ENCODE measurements at places on chromosomes 7 and 10. TPM values are rescaled to one million over a fixed set of nuclear protein-coding genes. Genes with fewer than 3 reads are reported as not detected.

JAKMIP3 gene
- total RNA-seq = 1.5 TPM

SCART1 gene
- total RNA-seq = 0.31 TPM

KCNMA1 gene
- 71.4 TPM for total RNA-seq

HOXA2 gene
- 1.1 TPM for total RNA-seq
